Activated CD4-positive, alpha-beta memory T cell treated with anti-CD3 and anti-CD28 coated beads for 36 hours (primary cell): ENCODE measurements at places on chromosomes 7 and 10.
A peak's percentile ranks its signal among the peaks of the same experiment; 100 is the strongest.

- DNase-seq, result no peak
These were observed 69.5 kb upstream of the PITRM1 start for GRCh38 chr10:3241967-3242650.

DNA sequence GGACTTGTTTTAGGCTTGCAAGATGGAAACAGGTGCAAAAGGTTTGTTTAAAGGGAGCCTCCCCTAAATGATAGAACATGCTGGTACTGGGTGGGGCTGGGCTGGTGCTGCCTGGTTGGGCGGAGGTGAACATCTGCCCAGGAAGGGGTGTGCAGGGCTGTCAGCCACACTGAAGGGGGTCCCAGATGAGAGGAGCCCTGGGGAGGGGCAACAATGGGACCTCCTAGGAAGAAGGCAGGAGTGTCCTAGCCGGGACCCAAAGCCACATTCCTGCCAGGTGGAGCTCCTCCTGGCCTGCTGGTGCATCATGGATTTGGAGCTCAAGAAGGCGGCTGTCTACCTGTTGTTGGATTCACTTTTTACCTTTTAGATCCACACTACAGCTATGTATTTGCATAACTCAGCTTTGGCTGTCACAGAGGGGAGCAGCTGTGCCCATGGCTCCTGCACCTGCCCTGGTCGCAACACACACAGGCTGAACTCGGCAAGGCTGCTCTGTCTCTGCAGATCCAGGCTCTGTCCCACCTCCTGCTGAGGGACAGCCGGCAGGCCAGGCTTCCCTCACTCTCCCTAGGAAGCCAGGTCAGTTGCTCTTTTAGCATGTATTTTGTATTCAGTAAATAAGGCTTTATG lies 59.9 kb downstream of the ADARB2 start:
- DNase-seq, result no peak

GRCh38 chr7:35905555-35905954 lies 104.7 kb downstream of the SEPTIN7 start:
- no peak for DNase-seq

GRCh38 chr10:17785276-17785930 lies 23.7 kb upstream of the MRC1 start:
- no peak for DNase-seq

DNA sequence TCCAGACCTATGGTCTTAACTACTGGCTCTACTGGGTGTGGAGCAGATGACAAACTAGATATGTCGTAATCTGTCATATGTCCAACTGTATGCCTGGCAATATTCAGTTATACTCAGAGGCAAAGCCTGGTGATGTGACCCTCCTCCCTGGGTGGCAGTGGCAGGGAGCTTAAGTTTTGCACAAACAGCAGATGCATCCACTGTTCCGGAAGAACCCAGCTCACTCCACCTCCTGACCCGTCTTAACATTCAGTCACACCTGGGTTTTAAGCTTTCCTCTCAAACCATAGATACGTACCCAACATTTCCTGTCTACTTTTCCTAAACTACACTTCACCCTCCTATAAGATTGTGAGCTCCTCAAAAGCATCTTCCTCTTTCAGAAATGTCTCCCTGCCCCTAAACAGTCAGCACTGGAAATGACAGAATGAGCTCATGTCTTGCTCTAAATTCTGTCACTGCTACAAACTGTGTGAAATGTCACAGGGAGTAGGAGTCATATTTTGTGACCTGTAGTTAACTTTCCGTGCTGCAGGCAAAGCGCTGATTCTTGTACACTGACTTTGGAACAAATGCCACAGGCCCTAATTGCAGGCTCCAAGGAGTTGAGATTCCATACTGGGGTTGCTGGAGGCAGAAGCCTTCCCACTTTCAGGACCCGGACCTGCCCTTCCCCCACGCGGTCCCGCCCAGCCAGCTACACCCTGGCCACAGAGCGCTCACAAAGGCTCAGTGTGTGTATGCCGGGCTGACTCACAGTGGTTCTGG lies 23.9 kb downstream of the SCD start:
- peak; percentile 81 for DNase-seq
